ENCODE measurements at places on chromosomes 2 and 18. TPM values are rescaled to one million over a fixed set of nuclear protein-coding genes. Genes with fewer than 3 reads are reported as not detected.

- H3K4me3 ChIP-seq: no peak overlapping the region
- H3K36me3 ChIP-seq: no peaks in the 10 kb centered on the region
- no peaks in the 10 kb centered on the region for H3K4me1 ChIP-seq
These were observed 17.7 kb upstream of the EN1 start for GRCh38 chr2:118865106-118865505.

CTDP1 gene
- 54.9 TPM for total RNA-seq

SERPINB11 gene
- not detected for total RNA-seq

- H3K27me3 ChIP-seq: no peaks in the 10 kb centered on the region
- no peaks in the 10 kb centered on the region for H3K36me3 ChIP-seq
- H3K4me1 ChIP-seq: no peaks in the 10 kb centered on the region
- no peak overlapping the region for H3K4me3 ChIP-seq
- DNase-seq: no peak
These were observed 117.3 kb upstream of the EFEMP1 start for GRCh38 chr2:56040834-56041233.

GRCh38 chr2:135182190-135182589 is 130.1 kb downstream of the RAB3GAP1 start:
- no peaks in the 10 kb centered on the region for H3K4me1 ChIP-seq
- H3K36me3 ChIP-seq: peaks cover 4% of the 10 kb centered on the region
- no peaks in the 10 kb centered on the region for H3K27me3 ChIP-seq
- H3K27ac ChIP-seq: no peak overlapping the region
- no peak for DNase-seq

DNA sequence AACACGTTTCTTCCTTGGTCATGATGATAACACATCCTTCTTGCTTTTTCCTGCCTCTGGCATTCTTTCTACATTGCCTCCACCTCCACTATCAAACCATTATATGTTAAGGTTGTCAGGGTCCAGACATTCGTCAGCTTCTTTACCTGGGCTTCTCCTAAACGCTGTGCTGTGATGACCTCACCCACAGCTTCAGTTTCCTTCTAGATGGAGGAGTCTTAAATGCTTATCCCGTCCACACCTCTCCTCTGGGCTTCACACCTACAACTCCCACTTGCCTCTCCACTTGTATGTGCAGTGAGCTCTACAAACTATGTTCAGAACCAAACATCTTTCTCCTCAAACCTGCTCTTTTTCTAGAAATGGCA is 666 bp upstream of the STAT1 start:
- no peak overlapping the region for H3K27ac ChIP-seq
- H3K4me3 ChIP-seq: no peak overlapping the region
- no peaks in the 10 kb centered on the region for H3K27me3 ChIP-seq
- H3K36me3 ChIP-seq: peaks cover 15% of the 10 kb centered on the region

GRCh38 chr18:63271881-63272299 is 47.7 kb downstream of the BCL2 start:
- DNase-seq: no peak
- no peaks in the 10 kb centered on the region for H3K27me3 ChIP-seq
- no peak overlapping the region for H3K4me3 ChIP-seq

DNA sequence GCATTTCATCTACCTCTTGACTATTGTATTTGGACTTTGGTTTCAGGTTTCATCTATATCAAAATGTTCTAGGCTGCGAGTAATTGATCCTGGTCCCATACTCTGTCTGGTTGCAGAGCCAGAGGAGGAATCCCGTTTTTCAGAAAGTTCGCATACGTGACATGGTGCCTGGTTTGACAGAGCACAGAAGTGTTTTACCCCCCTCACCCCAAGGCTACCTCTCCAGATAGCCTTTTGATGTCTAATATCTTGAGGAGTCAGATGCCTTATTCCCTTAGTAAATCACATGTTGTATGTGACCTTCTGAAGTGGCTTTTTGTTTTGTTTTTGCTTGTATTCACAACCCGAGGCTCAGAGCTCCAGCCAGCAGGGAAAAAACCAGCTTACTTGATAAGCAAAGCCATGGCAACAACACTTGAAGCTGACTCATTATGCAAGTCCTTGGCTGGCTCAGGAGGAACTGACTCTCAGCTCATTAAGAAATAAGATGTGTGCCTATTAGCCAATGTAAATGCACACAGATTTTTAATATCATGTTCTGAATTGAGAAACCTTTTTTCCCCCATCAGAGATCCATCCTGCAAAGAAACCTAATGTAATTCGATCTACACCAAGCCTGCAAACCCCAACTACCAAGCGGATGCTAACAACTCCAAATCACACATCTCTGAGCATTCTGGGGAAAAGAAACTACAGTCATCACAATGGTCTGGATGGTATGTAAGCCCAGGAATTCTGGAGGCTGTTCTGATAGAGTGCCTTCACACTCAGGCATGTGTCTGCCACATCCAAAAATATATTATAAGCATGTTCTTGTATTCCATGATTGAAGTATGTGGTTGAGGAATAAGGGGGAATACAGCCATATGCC is 41.4 kb downstream of the OXER1 start:
- no peak overlapping the region for H3K27ac ChIP-seq
- peak; percentile 71 for DNase-seq
- H3K36me3 ChIP-seq: peaks cover 4% of the 10 kb centered on the region
- no peaks in the 10 kb centered on the region for H3K27me3 ChIP-seq
- peaks cover 10% of the 10 kb centered on the region for H3K4me1 ChIP-seq

DNA sequence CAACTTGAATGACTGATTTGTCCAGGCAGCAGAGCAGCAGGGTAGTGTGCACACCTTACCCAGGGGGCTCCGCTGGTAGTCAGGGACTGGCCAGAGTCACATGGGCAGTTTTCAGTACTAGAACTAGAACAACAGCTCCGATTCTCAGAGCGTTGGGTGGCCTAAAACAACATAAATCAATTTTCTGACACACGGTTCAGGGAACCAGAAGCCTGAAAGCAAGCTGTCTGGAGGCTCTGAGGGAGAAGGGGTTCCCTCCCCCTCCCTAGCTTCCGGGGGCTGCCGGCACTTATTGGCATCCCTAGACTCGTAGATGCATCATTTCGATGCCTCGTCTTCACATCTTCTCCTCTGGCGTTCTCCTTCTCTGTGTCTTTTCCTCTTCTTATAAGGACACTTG is 13.4 kb upstream of the ITGB6 start:
- DNase-seq: no peak
- H3K36me3 ChIP-seq: no peaks in the 10 kb centered on the region
- H3K4me3 ChIP-seq: no peak overlapping the region
- H3K27ac ChIP-seq: no peak overlapping the region

GRCh38 chr18:79680100-79680879 is 687 bp downstream of the CTDP1 start:
- peaks cover 70% of the 10 kb centered on the region for H3K4me1 ChIP-seq
- peak overlapping the region; percentile 96 for H3K27ac ChIP-seq
- DNase-seq: peak; percentile 72

- peaks cover 10% of the 10 kb centered on the region for H3K27me3 ChIP-seq
- no peak overlapping the region for H3K4me3 ChIP-seq
- H3K36me3 ChIP-seq: no peaks in the 10 kb centered on the region
- no peak overlapping the region for H3K27ac ChIP-seq
These were observed 463 bp upstream of the ALPP start for GRCh38 chr2:232377841-232378734.

DNA sequence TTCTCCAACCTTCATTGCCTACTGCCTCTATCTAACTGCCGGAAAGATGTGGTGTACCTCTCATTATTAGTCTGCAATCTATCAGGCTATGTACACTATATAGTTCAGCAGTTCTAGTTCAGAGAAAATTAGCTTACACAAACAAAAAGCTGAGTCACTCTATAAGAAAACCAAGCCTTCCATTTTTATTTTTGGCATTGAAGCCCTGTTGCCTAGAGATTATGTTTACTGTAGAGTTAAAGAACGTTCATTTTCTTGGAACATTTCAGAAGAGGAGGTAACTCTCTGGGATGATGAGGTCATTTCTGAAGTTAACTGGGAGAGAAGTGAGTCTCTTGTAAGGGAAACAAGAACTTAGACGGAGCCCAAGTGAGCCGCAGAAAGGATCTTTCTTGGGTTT is 133.5 kb downstream of the FAM124B start:
- H3K4me3 ChIP-seq: no peak overlapping the region
- peaks cover 13% of the 10 kb centered on the region for H3K27me3 ChIP-seq
- H3K4me1 ChIP-seq: no peaks in the 10 kb centered on the region
- H3K36me3 ChIP-seq: no peaks in the 10 kb centered on the region

DNA sequence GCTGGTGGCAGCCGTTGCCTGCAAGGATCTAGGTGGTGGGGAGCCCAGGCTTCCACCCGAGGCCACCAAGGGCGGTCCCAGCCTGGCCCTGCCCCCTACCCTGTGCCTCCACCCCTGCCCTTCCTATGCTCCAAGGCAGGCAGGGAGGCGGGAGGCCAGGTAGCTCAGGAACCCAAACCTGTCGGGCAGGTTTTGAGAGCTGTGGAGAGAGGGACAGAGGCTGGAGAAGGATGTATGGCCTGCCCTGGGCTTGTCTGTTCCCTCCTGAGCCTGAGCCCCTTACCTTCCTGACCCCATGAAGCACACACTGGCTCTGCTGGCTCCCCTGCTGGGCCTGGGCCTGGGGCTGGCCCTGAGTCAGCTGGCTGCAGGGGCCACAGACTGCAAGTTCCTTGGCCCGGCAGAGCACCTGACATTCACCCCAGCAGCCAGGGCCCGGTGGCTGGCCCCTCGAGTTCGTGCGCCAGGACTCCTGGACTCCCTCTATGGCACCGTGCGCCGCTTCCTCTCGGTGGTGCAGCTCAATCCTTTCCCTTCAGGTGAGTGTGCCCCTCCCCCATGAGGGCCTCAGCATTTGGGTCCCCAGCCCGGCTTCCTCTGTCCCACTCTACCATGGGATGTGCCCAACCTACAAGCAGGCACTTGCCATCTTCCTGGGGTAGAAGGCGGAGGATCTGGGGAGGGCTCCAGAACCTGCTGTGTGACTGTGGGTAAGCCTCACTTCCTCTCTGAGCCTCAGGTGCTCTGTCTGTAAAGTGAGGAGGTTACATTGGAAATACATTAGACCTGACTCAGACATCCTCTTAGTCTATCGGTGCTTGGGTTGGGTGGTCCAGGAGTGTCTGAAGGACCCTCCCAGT is at the start of gene PROM2:
TSS of gene PROM2 (plus strand) at position 159 of the 860 bp plus-strand sequence. CDS start at position 296, 137 bp downstream.
- H3K27ac ChIP-seq: no peak within 1 kb of the TSS
- DNase-seq: no peak
- no peaks in the 10 kb centered on the region for H3K4me1 ChIP-seq
- no peaks in the 10 kb centered on the region for H3K27me3 ChIP-seq

DNA sequence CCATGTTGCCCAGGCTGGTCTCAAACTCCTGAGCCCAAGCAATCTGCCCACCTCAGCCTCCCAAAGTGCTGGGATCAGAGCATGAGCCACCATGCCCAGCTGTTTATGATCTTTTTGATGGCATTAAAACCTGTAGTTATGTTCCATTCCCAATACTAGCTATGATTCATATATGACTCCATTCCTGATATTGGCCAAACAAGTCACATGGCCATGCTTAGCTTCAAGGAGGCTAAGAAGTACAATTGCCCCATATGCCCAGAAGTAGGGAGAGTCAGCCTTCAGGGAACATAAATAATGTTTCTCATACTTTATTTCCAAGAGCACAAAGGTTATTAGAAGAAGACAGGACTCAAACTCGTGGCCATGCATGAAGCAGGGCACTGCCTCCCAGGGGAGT is 132.4 kb upstream of the RAB6C start:
- H3K36me3 ChIP-seq: no peaks in the 10 kb centered on the region
- DNase-seq: no peak
- H3K4me3 ChIP-seq: no peak overlapping the region

DNA sequence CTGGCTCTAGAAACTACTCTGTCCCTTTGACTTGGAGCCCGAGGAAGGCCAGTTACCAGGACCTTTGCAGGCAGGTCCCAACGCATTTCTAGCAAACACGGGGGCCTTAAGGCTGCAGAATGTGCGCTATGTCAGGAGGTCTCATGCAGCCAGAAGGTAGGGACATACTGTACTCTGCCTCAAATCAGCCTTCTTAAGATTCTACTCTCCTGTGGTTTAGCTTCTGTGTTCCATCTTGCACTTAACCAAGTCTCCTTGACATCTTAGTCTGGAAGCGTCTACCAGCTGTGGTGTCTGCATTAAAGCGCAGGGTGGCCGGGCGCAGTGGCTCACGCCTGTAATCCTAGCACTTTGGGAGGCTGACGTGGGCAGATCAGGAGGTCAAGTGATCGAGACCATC is 65.5 kb downstream of the STEAP3 start:
- no peak overlapping the region for H3K4me3 ChIP-seq
- no peaks in the 10 kb centered on the region for H3K27me3 ChIP-seq
- no peaks in the 10 kb centered on the region for H3K36me3 ChIP-seq

CENPO gene
- 40.7 TPM for total RNA-seq

SPHKAP gene
- not detected for total RNA-seq

CYP27A1 gene
- 0.14 TPM for total RNA-seq

GRCh38 chr18:70337139-70337972 is 48.5 kb downstream of the SOCS6 start:
- no peak for DNase-seq
- H3K4me3 ChIP-seq: no peak overlapping the region
- no peak overlapping the region for H3K27ac ChIP-seq
- H3K27me3 ChIP-seq: peaks cover 2% of the 10 kb centered on the region
- H3K36me3 ChIP-seq: no peaks in the 10 kb centered on the region

DNA sequence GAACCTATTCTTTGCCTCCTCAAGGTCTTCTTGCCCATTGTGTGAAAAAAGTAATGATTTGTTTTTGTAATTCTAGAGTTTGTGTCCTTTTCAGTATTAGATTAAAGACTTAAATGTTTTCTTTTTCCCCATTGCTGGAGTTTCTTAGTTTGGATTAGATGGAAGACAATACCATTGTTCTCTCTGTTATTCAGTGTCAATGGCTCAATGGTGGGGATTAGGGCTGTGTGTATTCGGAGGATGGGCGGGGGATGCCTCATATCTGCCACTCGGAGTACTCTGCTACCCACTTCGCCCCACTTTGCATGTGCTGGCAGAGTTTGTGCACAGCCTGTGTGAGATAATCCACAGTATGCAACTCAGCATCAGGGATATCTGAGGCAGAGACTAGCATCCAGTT is 90.1 kb downstream of the KLHL29 start:
- H3K27me3 ChIP-seq: peaks cover 4% of the 10 kb centered on the region
- H3K4me3 ChIP-seq: no peak overlapping the region
- H3K36me3 ChIP-seq: no peaks in the 10 kb centered on the region
- no peak overlapping the region for H3K27ac ChIP-seq
- no peak for DNase-seq
